ENCODE measurements at places on chromosomes 7 and 10.

- DNase-seq, result no peak
Measured at GRCh38 chr10:10819206-10819856, 198.3 kb upstream of the CELF2 start.

- DNase-seq, result no peak
Measured at GRCh38 chr7:12865593-12865992, 178.2 kb downstream of the ARL4A start.

- DNase-seq, result no peak
Measured at GRCh38 chr7:44223362-44224079, 22.7 kb downstream of the YKT6 start.

- no peak for DNase-seq
Measured at GRCh38 chr10:12625393-12626023, 276.2 kb downstream of the CAMK1D start.

DNA sequence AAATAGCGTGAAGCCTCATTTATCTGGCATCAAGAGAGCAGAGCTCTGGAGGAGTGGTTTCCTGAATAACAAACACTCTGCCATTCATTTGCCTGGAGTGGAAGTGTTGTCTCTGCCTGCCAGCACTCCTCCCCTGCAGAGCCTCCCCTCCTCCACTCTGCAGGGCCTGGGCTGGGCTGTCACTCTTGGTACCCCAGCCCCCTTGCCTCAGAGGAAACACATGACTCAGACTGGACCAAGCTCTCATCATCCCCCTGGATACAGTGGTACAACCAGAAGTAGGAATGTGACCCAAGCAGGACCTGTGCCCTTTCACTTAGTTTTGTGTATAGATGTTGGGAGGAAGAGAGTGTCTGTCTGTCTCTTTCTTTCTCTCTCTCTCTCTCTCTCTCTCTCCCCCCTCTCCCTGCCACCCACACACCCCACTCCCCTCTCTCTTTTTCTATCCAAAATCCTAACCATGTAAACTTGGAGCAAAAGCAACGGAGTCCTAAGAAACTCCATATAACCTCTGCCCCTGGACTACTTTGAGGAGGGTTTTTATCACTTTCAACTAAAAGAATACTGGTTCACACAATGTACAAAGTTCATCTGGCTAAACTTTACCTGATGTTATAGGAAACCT, 43.9 kb downstream of the DOCK4 start:
- DNase-seq, result no peak

GRCh38 chr7:6648815-6649104, 11.6 kb downstream of the ZNF316 start:
- DNase-seq, result no peak

Data from HFF-Myc (cell line).